ENCODE measurements at places on chromosomes 4 and X.

DNA sequence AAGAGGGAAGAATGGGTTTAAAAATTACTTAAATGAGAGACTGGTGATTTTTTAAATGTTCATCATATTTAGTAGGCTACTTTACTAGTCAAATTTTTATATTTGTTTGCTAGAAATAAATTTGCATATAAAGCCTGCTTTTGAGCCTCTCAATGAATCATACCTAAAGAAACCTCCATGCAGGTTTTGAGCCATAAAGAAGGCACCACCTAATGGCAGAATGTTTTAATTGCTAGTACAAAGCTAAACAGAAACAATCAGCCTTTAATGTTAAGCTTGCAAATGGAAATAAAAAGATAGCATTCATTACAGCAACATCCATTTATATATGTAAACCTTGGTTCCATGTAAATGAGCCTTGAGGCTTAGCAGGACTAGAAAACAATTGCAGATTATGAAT lies 989.7 kb downstream of the CCSER1 start:
- no peak for DNase-seq

DNA sequence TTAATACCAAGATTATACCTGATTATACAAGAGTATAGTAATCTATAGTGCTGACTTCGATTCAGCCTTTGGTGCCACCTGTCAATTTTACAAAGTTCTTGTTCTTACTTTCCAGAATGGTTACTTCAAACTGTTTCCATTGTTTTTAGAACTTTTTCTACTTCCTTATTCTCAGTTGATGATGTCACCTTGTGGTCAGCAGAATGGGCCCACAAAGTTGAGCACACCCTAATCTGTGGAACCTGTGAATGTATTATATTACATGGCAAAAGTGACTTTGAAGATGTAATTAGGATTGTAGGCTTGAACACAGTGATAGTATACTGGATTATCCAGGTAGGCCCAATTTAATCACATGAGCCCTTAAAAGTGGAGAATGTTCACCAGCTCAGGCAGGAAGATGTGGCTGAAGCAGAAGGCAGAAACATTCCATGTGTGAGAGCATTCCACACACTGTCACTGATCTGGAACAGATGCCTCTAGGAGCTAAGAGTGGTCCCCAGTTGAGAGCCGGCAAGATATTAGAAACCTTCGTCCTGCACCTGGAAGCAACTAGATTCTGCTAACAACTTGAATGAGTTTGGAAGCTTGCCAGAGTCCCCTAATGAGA lies 6.3 kb upstream of the SGMS2 start:
- DNase-seq = no peak

DNA sequence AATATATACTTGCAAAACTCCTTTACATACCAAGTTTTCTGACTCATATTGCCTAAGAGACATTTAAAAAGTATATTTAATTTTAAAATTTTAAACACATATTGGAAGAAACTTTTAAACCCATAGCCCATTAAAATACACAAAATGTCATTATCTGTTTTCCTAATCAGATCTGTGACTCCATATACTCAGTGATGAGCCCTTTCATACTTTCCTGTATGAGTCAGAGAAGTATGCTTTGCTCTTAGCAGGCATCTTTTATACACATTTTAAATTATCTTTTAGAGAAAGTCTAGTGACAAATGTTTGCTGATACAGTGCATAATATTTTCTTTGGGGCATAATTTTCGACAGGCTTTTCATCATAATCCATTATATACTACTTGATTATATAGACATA lies 26.4 kb downstream of the SPIN3 start:
- no peak for DNase-seq

DNA sequence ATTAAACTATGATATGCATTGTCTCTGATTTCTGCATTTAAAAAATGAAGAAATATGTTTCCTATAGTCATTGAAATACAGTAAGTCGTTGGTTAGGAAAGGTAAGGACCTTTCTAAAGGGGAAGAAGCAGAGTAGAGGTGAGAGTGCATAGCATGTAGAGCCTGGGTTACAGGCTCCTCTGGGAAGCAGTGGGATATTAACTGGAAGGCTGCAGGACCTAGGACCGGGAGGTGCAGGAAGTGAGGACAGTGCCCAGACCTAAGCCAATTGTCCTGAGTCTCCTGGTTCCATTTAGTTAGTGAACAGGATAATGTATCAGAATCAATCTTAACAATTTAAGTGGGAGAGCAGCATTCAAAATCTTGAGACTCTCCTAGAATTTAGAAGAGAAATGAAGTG lies 237.1 kb upstream of the NUDT6 start:
- DNase-seq = no peak

All from NCI-H748 treated with DMSO at 0.1 percent for 48 hours (cell line).